ENCODE measurements at places on chromosomes 2 and 18.

DNA sequence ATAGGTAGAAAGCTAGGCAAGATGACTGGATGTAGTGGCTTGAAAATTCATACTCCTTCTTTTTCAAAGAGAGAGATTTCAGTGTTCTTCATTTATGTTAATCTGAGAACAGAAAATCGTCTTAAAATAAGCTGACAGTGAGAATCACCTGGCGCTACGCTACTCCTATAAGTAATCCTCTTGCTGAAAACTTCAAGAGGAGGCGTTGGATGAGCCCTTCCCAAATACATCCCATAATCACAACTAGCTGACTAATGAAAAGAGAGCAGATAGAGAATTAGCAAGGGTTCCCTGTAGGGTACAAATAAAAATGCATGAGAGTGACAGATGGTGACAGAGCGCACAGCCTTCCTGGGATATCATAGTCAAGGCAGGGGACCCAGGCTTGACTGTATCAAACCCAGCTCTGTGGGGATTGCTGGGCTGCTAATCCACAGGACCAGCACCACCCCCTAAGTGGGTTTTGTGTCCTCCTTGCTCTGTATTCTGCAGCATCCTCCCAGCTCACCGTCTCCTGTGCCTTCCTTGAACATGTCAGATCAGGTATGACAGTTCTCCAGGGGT, 280.2 kb downstream of the SP3 start:
- DNase-seq: no peak

DNA sequence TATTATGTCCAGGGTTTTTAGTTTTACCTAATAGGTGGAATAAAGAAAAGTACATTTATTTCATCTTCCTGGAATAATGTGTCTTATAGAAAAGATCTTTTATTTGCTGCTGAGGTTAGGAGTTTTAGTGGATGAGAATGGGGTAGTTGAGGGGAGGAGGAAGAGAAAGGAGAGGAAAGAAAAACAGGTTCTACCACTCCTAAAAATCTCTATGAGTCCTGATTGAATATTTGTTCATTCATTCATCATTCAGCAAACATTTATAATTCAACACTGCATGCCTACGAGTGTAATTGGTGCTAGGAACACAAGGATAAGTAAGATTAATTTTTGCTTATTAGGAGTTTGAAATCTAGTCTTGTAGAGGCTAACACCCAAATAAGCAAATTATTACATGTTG, 45.2 kb upstream of the SLC4A10 start:
- no peak for DNase-seq

GRCh38 chr2:98372121-98372520, 25.9 kb downstream of the CNGA3 start:
- DNase-seq: no peak

DNA sequence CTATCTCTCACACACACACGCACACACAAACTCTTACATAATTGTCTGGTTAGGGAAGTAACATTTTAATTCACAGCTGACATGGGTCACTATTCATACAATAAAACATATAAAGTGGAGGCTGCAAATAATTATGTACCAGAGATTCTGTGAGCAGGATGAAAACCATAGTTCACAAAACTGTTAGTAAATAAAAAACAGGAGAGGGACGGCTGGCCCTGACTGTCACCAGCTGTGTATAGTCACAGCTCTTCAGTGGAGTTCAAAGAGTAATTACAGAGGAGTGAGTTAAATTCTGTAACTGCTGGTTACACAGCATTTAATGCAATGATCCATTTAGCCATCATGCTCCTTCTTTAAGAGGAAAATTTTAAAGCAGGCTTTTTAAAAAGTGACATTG, 76.9 kb downstream of the NRXN1 start:
- peak; percentile 55 for DNase-seq

DNA sequence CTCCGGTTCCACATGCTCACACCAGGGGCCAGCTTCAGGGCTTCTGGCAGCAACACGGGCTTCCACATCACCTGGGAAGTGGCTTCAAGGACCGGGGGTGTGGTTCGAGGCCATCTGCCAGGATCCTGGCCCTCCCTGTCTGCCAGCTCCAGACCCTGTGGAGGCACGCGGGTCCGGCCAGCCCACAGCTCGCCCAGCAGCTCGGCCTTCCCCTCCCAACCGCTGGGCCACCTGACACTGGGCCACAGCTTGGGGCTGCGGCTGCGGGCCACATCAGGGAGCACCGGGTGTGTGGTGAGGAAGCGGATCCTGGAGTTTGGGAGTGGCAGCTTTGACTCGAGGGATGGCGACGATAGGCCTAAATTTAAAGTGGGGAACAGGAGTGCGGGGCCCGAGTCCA, 7.0 kb downstream of the C2orf81 start:
- DNase-seq: no peak

DNA sequence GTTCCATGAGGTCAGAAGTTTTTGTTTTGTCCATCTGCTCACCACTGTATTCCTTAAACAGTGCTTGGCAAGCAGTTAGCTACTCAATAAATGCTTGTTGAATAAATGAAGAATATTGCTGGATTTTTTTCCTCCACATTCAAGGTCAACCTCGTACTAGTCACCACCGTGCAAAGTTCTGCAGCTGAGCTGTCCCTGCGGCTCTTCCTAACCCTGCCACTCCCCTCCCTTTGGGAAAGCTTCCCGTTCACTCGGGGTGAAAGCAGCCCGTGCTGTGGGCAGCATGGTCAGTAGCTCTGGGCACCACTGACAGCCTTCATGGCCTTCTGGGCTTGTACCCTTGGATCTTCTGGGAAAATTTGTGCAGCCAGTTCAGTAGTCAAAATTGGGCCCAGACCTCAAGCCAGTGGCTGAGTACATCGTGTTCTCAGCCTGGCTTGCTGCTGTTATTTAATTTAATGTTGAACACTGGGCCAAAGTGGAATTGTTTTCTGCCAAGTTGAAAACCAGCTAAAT, 469.3 kb upstream of the RAB12 start:
- DNase-seq: no peak

DNA sequence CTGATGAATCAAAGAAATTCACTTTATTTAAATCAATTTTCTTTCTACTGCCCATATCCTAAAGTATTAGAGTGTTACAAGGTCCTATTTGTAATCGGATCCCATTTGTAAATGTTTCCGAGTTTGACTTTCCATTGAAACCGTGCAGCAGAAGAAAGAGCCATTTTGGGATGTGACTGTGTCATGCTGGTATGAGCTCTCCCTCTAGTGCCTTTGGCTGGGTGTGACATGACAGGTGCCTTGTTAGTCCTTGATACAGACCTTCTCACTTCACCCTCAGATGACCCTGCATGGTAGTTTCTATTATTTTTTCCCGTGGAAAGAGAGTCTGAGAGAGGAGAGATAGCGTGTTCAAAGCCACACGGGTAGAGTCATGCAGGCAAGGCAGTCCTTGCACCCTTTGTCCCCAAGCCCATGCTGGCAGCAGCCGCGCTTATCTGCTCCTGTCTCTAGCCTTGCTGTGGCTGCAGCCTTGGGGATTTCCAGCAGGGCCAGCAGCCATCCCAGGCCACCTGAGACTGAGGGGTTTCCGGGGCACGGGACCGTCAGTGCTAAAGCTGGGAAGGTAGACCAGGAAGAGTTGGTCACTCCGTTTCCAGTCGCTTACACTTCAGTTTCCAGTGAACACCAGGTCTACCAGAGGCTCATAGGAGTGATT, 21.4 kb downstream of the CHMP1B start:
- DNase-seq: peak; percentile 7

DNA sequence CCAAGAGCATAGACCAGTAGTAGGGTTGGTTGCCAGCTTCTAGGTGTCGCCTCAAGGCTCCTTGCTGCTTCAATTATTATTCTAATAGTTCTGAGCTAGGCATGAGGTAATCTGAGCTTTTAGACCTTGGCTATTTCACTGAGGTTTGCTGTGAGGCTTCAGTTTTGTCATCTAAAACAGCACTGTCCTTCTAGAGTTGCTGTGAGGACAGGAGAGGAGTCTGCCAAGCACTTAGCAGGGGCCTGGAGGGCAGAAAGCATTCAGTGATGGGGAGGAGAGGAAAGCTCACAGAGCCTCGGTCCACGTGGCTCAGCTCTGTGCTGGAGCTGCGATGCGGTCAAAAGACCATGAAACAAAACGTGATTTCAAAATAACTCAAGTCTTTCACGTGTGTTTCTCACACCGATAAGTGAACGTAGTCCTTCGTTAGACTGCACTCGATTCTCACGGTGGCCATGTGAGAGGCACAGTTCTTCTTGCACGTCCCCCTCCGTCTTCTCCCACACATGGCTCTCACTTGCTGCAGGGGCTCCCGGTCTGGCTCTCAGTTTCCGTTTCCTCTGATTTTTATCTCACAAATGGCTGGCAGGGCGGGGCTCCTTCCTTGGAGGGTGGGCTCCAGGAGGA, 113.7 kb downstream of the B3GNT2 start:
- no peak for DNase-seq

DNA sequence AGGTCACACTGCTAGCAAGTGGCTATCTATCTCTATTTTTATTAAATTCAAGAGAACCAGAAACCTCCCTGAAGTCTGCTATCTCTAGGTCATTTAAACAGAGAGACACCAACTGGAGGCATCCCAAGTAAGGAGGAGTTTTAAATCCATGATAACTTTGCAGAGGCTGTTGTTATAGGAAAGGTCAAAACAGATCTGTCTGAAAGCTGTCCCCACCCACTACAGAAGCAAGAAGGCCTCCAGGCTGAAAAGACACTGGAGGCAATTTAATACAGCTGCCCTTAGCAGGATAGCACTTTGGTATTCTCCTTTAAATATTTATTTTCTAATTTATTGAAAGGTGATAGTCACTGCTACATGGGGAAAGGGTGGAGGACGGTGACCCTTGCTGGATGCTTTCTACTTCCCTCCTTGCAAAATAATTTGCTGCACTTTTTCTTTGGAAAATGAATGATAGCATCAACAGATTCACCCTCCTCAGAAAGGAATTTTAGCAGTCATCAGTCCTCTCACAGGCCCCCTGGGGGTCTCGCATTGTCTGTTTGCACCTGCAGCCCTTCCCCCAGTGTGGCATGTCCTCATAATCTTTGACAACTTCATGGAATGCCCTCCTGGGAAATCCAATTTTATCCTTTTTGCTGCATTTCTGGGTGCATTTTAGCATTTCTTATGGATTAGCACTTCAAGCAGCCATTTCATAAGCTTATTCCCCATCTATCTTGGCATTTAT, 429.5 kb upstream of the TNP1 start:
- peak; percentile 59 for DNase-seq

DNA sequence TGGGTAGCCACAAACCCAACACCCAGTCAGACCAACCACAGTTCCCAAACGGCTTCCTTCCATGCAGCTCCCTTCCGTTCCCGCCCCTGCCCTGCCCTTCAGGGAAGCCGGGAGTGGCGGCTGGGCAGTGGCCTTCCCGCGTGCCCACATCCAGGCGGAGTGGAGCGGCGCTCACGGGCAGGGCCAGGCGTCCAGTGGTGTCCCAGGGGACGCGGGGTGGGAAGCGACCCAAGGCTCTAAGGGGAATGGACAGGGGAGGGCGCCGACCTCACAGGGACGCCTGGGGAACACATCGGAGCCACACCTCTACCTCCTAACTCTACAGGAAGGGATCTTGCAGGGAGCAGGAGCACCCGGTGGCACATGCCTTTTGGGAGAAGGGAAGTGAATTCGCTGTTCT, 225.9 kb upstream of the MGAT5 start:
- no peak for DNase-seq

DNA sequence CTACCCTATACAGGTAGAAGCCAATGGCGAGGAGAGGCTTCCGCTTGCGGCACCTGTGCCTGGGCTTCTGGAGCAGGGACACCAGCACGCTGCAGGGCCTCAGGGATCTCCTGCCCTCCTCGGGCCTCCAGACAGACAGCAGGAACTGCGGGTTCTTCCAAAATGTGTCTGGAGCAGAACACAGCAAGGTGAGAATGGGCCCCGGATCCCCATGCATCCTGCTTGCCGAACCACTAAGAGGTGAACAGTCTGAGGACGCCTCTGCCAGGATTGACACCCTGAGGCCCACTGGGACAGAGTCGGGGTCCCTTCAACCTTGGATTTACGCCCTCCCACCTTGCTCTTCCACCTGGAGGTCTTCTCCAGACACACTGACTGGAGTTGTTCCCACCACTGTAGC, 25.4 kb downstream of the CAPN14 start:
- no peak for DNase-seq

- no peak for DNase-seq
Measured at GRCh38 chr2:183267148-183267827, 143.0 kb downstream of the NUP35 start.

DNA sequence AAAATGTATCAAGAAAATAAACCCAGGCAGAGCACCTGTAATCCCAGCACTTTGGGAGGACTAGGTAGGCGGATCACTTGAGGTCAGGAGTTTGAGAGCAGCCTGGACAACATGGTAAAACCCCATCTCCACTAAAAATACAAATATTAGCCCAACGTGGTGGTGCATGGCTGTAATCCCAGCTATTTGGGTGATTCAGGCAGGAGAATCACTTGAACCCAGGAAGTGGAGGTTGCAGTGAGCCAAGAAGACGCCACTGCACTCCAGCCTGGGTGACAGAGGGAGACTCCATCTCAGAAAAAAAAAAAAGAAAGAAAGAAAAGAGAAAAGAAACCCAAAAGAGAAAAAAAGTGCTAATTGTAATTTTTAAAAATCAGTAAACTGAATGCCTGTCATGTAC, 41.4 kb downstream of the DDX18 start:
- DNase-seq: no peak

- no peak for DNase-seq
Measured at GRCh38 chr18:57666818-57667497, 45.3 kb upstream of the NARS1 start.

DNA sequence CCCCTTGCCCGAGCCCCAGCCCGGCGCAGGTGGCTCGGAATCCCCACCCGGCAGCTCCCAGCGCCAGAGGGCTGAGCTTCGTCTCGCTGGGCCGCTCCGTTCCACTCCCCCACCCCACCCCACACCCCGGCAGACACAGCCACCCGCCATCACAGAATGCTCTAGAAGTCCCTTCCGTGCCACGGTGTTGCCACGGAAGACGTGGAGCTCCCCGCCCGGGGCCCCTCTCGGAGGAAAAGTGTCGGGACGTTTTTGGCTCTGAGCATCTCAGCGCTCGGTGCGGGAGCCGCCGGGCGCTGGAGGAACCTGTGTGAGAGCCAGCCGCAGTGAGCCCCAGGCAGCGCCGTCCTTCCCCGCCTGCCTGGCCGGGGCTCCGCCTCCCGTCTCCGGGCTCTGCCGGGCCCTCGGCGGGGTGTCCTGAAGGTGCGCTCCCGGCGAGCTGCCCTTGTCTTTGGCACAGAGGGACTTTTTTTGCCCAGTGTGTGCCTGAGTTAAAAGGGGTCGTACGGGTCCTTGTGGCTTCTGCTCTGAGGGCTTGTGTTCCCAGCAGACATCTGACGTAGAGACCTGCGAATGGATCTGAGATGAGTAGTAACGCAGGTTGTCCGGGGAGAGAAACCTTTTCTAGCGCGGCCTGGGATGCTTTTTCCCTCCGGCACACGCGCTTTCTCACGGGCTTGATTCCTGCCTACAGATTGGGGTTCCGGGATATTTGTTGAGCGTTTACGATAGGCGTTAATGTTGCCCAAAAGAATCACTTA, 1.8 kb downstream of the ZCCHC2 start:
- DNase-seq: peak; percentile 35

- no peak for DNase-seq
Measured at GRCh38 chr18:37219257-37219656, 346.3 kb downstream of the CELF4 start.

Measured in NCI-H2081 (cell line).